Gastrocnemius medialis (tissue), 4 donors: ENCODE measurements at places on chromosomes 1 and 21. TPM values are rescaled to one million over a fixed set of nuclear protein-coding genes. Genes with fewer than 3 reads are reported as not detected.

The AMPD1 gene
- total RNA-seq, result 70.8 TPM

The UTS2 gene
- not detected for total RNA-seq

The IFI6 gene
- 16.7 TPM for total RNA-seq

The PTGS2 gene
- total RNA-seq, result 0.23 TPM

The CNIH3 gene
- 1.5 TPM for total RNA-seq

The PTPRU gene
- 28.6 TPM for total RNA-seq

The TEKT2 gene
- not detected for total RNA-seq

The S100PBP gene
- 11.5 TPM for total RNA-seq

The LCE1C gene
- not detected for total RNA-seq

The FCER1G gene
- 20.4 TPM for total RNA-seq

The CCDC27 gene
- total RNA-seq, result 0.09 TPM

- no peaks in the 10 kb centered on the region for H3K36me3 ChIP-seq
- H3K4me3 ChIP-seq, result no peak overlapping the region
Observed at GRCh38 chr1:115649964-115650363, 8.2 kb downstream of the VANGL1 start.

GRCh38 chr1:83113652-83114051 lies 885.3 kb downstream of the TTLL7 start:
- H3K4me1 ChIP-seq, result no peaks in the 10 kb centered on the region
- no peaks in the 10 kb centered on the region for H3K27me3 ChIP-seq
- no peak overlapping the region for H3K4me3 ChIP-seq

DNA sequence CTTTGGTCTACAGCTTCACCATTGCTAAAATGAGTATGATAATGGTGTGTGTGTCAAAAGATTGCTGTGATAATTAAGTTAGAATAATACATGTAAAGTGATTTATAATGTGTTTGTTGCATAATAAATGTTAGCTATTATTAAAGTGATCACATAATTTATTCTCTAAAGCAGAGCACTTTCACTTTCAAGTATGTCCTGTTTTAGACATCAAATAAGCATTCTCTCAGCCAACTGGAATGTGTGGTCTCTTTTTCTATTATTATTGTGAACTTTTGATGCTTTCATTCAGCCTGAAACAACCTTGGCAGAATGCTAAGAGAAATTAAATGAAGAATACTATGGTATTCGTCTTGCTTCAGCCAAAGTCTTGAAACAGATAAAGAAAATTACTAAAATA lies 102.8 kb upstream of the COL11A1 start:
- no peak for DNase-seq
- H3K27me3 ChIP-seq, result no peaks in the 10 kb centered on the region
- H3K4me1 ChIP-seq, result no peaks in the 10 kb centered on the region
- no peaks in the 10 kb centered on the region for H3K36me3 ChIP-seq
- H3K4me3 ChIP-seq, result no peak overlapping the region

GRCh38 chr1:161499099-161500039 lies 5.9 kb upstream of the FCGR2A start:
- peaks cover 8% of the 10 kb centered on the region for H3K4me1 ChIP-seq
- DNase-seq, result peak; percentile 9
- H3K27me3 ChIP-seq, result peaks cover 21% of the 10 kb centered on the region
- no peak overlapping the region for H3K4me3 ChIP-seq

GRCh38 chr1:79657951-79658658 lies 651.6 kb upstream of the ADGRL4 start:
- H3K36me3 ChIP-seq, result no peaks in the 10 kb centered on the region
- H3K4me1 ChIP-seq, result no peaks in the 10 kb centered on the region
- no peak overlapping the region for H3K27ac ChIP-seq
- no peaks in the 10 kb centered on the region for H3K27me3 ChIP-seq
- H3K4me3 ChIP-seq, result no peak overlapping the region
- DNase-seq, result no peak

GRCh38 chr1:27257155-27257554 lies 22.7 kb downstream of the WDTC1 start:
- H3K36me3 ChIP-seq, result no peaks in the 10 kb centered on the region
- no peak for DNase-seq
- H3K27ac ChIP-seq, result no peak overlapping the region
- no peaks in the 10 kb centered on the region for H3K27me3 ChIP-seq

DNA sequence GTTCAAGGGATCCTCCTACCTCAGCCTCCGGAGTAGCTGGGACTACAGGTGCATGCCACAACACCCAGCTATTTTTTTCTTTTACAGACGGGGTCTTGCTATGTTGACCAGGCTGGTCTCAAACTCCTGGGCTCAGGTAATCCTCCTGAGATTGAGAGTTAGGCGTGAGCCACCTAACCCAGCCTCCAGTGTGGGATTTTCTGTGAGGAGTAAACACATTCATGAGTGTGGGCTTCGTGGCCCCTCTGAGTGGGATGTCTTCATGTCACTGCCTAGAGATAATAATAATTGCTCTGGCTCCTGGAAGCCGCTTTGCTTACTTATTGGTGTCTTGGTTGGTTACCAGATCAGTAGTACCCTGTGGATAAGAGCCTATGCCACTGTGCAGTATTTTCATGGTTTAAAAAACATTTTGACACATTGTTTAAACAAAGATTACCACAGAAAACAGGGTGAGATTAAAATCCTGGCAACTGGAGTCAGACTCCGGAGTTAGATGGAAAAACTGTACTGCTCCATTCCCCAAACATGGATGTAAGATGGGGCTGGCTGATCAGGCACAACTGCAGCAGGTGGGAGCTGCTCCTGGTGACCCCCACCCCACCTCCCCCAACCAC lies 159.1 kb upstream of the RAB4A start:
- no peak overlapping the region for H3K4me3 ChIP-seq
- no peaks in the 10 kb centered on the region for H3K36me3 ChIP-seq

GRCh38 chr1:223315665-223316064 lies 48.3 kb downstream of the SUSD4 start:
- DNase-seq, result no peak
- no peaks in the 10 kb centered on the region for H3K4me1 ChIP-seq
- H3K36me3 ChIP-seq, result no peaks in the 10 kb centered on the region
- H3K27me3 ChIP-seq, result no peaks in the 10 kb centered on the region
- H3K27ac ChIP-seq, result no peak overlapping the region
- H3K4me3 ChIP-seq, result no peak overlapping the region

DNA sequence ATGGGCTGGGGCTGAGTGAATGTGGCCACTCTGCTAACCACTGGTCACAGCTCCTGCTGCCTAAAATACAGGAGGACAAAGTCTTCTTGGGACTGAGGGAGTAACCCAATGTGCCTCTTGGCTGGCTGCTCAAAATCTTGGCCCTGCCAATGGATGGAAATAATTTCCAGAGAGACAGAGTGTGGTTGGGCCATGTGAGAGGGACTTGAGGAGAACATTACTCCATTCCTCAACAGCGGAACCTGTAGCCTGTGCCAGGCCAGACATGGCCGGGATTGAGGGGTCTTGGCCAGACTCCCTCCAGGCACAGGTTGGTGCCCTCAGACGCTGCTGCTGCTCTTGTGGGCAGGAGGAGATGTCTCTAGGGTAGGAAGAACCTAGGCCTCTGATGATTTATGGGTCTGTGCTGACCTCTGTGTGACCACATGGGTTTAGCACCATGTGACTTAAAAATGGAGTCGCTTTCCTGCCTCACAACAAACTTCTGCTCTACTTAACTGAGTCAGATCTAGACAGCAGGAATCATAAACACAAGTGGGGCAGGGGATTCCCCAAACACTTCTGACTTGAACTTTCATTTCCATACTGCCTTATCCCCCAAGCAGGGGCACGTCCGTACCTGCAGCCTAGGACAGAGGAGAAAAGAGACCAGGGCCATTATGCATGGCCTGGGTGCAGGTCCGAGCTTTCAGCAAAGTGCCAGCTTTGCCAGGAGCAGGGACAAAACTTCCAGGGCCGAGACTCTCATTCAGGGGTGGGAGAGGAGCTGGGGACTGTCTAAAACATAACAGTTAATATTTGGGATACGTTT lies 79.2 kb downstream of the CD34 start:
- H3K4me1 ChIP-seq, result peaks cover 95% of the 10 kb centered on the region
- H3K36me3 ChIP-seq, result no peaks in the 10 kb centered on the region
- H3K4me3 ChIP-seq, result no peak overlapping the region
- no peaks in the 10 kb centered on the region for H3K27me3 ChIP-seq
- peak overlapping the region; percentile 100 for H3K27ac ChIP-seq

- no peaks in the 10 kb centered on the region for H3K36me3 ChIP-seq
- no peak for DNase-seq
- peak overlapping the region; percentile 84 for H3K27ac ChIP-seq
- H3K4me3 ChIP-seq, result no peak overlapping the region
- H3K27me3 ChIP-seq, result no peaks in the 10 kb centered on the region
Observed at GRCh38 chr1:231508941-231509340, 19.5 kb upstream of the TSNAX start.

DNA sequence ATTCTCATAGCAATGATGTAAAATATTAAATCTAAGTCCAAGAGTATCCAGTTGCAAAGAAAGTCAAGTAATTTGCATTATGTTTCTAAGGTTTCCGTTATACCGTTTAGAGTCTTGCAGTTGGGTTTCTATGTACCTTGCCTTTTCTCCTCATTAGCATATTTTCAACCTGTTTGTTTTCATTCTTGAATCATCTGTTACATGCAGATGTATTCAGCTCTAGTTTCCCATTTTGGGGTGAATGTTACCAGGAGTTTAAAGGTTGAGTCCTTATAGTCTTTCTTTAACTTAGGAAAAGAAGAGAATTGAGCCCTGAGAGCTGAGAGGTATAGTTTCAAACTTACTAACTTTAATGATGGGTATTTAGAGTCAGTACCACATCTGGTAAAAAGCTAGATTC lies 139.9 kb downstream of the NFIA start:
- H3K4me3 ChIP-seq, result no peak overlapping the region
- no peak for DNase-seq
- H3K36me3 ChIP-seq, result no peaks in the 10 kb centered on the region
- H3K27ac ChIP-seq, result no peak overlapping the region
- no peaks in the 10 kb centered on the region for H3K27me3 ChIP-seq

DNA sequence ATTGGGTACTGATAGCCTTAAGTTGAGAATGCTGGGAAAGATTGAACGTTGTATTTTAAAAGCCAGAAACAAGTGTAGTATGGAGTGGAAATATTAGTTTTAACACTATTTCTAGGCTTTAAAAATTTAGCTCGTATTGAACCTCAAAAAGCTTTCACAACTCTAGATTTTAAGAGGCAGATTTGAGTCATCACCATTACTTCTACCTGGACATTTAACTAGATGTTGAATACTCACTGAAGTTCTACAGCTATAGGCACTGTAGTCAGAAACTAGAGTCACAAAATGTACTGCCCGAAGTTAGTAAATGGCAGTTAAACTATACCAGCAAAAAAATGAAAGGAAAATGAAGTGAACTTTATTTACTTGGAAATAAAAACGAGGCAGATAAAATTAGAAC lies 96.5 kb downstream of the NEK7 start:
- peaks cover 7% of the 10 kb centered on the region for H3K4me1 ChIP-seq
- no peaks in the 10 kb centered on the region for H3K36me3 ChIP-seq
- no peak for DNase-seq

DNA sequence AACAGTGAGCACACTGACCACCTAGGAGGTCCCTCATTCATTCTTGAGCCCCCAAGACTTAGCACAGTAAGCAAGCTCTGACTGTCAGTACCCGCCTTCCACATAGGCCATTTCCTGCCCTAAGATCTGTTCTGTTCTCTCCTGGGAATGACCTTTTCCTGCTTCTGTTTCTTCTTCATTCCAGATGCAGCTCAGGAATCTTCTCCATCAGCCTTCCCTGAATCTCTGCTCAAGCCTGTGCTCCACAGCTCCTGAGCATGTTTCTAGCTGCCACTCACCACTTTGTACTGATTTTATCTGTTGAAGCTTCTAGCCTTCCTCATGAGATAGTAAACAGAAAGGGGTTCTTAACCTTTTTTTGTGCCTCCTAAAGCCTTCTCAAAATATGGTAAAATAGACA lies 56.6 kb downstream of the ZNF281 start:
- no peaks in the 10 kb centered on the region for H3K4me1 ChIP-seq
- H3K36me3 ChIP-seq, result no peaks in the 10 kb centered on the region
- H3K27me3 ChIP-seq, result no peaks in the 10 kb centered on the region
- no peak overlapping the region for H3K4me3 ChIP-seq
- no peak overlapping the region for H3K27ac ChIP-seq

DNA sequence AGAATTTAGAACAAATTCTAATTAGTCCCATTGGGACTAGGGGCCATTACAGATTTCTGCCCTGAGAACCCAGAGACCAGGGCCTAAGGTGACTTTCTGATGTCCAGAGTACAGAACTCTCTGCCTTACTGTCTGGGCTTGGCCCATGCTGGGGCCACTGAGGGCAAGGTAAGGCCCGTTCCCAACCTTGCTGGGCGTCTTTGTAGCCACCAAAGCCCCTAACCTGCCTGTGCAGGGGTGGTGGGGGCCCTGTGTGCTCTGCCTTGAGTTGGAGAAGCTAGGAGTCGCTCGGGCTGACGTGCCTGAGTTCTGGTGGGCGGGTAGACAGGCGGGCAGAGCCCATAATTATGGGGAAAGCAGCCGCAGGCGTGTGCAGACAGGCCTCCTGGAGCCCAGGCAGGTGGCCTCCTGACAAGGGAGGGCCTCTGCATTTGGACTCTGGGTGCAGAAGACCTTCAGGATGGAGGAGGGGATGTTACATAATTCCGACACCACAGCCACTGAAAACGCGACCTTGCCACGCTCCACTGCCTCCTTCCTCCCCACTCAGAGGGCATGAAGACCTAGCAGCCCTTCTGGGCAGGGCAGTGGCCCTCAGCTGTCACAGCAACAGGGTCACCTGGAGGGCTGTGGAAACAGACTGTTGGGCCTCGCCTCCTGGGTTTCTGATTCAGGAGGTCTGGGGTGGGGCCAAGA lies 239.9 kb upstream of the TMEM51 start:
- no peaks in the 10 kb centered on the region for H3K4me1 ChIP-seq
- no peaks in the 10 kb centered on the region for H3K27me3 ChIP-seq
- H3K4me3 ChIP-seq, result no peak overlapping the region
- no peaks in the 10 kb centered on the region for H3K36me3 ChIP-seq

DNA sequence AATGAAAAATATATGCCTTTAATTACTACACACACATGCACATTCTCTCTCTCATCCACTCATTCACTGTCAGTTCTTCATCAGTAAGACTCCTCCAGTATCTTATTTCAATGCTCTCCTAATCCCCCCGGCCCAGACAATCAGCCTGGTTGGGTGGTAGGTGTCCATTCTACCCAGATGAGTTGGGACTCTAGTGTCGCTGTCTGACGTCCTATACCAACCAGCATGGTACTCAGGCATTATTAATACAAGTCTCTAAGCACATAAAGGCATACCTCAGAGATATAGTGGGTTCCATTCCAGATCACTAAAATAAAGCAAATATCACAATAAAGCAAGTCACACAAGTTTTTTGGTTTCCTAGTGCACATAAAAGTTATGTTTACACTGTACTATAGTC lies 19.8 kb downstream of the NRIP1 start:
- DNase-seq, result no peak
- no peaks in the 10 kb centered on the region for H3K27me3 ChIP-seq

- H3K4me1 ChIP-seq, result no peaks in the 10 kb centered on the region
- H3K4me3 ChIP-seq, result no peak overlapping the region
- H3K27ac ChIP-seq, result no peak overlapping the region
- DNase-seq, result no peak
- peaks cover 74% of the 10 kb centered on the region for H3K36me3 ChIP-seq
- no peaks in the 10 kb centered on the region for H3K27me3 ChIP-seq
Observed at GRCh38 chr1:32775640-32776337, 41.4 kb downstream of the YARS1 start.

GRCh38 chr1:210288116-210288515 lies 40.6 kb upstream of the HHAT start:
- H3K27ac ChIP-seq, result no peak overlapping the region
- no peak overlapping the region for H3K4me3 ChIP-seq
- peaks cover 14% of the 10 kb centered on the region for H3K4me1 ChIP-seq
- H3K36me3 ChIP-seq, result no peaks in the 10 kb centered on the region
- no peak for DNase-seq
